ENCODE measurements at places on chromosomes 3 and 15.

DNA sequence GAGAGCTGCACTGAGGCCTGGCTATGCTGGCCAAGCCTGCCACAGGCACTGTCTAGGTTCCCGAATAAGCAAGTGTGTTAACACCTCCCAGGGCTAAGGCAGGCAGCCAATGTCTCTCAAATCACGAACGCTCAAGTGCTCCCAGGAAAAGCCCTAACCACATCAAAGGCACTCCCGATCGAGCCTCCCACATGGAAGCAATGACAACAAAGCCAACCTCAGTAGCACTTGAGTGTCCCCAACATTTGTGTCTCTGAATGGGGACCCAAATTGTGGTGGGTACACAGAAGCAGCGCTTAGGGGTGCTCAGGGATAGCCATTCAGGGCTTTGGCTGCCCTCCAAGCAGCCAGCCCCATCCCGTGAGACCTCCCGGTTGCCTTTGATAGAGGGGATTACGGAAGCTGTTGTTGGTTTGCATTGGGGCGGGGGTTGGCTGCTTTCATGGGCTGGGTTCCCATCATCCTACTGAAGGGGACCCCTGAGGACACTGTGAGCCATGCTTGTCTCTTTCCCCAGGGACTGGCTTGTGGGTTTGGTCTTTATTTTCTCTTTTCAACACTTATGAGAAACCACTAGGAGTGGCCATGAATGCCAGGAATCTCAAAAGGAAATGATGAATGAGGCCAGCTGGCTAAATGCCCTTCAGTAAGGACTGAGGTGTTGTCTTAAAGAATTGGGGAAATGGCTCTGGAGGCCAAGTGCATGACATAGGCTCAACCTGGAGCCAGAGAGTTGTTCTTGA lies 234.1 kb upstream of the FEZF2 start:
- DNase-seq, result no peak

- DNase-seq, result no peak
Observed at GRCh38 chr3:176208915-176209314, 988.4 kb downstream of the TBL1XR1 start.

- no peak for DNase-seq
Observed at GRCh38 chr3:58293516-58293915, 12.5 kb upstream of the RPP14 start.

GRCh38 chr3:110327870-110328269 lies 743.7 kb upstream of the NECTIN3 start:
- no peak for DNase-seq

GRCh38 chr3:2141482-2141881 lies 42.8 kb downstream of the CNTN4 start:
- no peak for DNase-seq

GRCh38 chr3:64266065-64266931 lies 41.0 kb upstream of the PRICKLE2 start:
- no peak for DNase-seq

DNA sequence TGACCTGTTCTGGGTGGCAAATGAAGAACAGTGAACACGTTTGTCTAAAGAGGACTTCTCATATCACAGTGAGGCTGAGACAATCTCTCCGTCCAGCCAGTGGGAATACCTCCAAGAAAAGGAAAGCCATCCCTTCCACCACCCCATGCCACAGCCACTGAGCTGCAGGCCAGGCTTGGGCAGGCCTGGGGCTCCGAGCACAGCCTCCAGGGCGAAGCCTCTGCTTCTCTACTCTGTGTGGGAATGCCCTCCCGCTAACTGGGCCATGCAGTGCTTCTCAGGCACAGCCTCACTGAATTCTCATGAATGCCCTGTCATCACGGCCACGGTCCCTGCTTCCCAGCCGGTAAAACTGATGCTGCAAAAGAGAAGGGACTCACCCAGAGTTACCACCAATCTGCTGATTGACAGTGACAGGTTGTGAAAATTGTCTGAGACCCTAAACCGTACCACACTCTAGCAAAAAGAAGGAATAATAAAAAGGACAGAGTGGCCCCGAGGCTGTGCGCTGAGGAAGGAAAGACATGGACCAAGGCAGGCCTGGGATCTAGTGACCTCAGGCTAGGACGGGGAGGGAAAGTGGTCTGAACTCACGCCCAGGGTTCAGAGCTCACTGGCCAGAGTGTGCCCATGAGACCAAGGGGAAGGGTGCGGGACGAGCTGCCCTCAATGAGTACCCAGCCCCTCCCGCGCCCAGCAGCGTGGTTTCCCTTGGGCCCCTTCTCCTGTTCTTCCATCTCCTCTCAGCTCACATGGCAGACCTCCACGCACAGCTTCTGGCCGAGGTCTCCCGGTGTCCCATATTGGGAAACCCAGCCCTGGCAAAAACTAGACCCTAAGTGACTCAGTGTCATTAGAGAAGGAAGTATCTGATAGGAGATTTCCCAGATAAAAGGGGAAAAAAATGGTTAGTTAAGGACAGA lies 52.8 kb downstream of the DHX30 start:
- no peak for DNase-seq

- DNase-seq, result no peak
Observed at GRCh38 chr3:55330756-55331155, 156.3 kb downstream of the WNT5A start.

DNA sequence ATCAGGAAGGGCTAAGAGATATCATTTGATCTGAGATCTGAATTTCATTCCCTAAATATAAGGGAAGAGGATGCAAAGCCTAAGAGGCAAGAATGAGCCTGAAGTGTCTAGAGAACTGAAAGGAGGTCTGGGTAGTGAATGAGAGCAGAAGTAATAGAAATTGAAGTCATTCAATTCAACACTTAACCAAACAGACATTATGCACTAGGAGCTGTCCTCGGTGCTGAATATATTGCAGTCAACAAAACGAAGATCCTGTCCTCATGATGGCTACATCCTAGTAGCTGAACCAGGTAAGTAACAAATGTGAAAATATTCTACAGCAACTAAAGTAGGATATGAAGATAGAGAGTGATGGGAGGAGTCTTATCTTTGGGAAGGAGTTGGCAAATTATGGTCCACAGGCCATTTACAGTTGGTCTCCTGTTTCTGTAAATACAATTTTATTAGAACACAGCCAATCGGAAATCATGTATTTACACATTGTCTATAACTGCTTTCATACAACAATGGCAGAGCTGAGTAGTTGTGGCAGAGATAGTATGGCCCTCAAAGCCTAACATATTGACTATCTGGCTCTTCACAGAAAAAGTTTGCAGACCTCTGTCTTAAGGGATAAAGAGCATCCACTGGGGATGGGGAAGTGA lies 192.9 kb upstream of the CADPS start:
- DNase-seq, result no peak

DNA sequence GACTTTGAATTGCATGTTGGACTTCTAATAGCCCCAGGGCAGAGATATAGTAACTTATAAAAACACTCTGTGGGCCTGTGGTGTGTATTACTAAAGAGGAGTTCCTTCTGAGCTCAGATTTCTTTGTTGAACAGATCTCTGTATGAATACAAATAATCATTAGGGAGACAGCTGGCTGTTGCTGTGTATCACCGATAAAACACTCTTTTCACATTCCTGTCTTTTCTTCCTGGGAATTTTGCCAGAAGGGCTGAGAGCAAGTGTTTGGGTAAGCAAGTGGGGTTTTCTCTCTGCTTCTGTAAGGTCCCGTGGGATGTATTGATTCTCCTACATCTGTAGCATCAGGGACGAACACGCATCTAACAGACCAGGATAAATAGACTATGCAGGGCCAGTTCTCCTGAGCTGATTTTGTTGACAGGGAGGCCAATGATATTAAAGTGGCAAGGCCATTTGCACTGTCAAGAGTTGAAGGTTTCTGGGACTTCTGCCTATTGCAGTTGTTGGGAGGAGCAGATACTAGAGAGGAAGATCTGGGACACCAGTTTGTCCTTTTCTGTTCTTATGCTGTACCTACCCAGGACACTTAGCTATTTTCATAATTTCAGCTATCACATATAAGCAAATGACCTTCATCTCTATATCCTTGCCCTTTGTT lies 225.9 kb upstream of the CD96 start:
- no peak for DNase-seq

GRCh38 chr15:51600114-51600513 lies 22.5 kb downstream of the DMXL2 start:
- no peak for DNase-seq

DNA sequence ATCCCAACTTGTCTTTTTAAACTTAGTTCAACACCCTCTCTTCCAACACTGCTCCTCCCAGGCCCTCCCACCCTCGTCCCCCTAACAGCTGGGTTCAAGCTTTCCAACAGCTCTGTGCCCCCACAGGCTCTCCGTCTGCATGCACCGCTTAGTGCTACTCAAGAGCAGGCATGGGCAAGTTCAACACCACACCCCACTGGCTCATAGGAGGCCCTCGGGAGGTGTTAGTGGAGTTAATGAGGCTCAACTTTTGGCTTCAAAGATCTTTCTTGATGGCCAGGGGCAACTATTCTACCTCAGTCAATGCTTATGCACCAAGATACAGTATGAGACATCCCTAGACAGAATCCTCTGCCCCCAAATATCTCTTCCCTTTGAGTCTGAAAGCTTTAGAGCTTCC lies 114.4 kb downstream of the ANP32A start:
- no peak for DNase-seq

- no peak for DNase-seq
Observed at GRCh38 chr3:175121225-175121624, 262.1 kb downstream of the NAALADL2 start.

DNA sequence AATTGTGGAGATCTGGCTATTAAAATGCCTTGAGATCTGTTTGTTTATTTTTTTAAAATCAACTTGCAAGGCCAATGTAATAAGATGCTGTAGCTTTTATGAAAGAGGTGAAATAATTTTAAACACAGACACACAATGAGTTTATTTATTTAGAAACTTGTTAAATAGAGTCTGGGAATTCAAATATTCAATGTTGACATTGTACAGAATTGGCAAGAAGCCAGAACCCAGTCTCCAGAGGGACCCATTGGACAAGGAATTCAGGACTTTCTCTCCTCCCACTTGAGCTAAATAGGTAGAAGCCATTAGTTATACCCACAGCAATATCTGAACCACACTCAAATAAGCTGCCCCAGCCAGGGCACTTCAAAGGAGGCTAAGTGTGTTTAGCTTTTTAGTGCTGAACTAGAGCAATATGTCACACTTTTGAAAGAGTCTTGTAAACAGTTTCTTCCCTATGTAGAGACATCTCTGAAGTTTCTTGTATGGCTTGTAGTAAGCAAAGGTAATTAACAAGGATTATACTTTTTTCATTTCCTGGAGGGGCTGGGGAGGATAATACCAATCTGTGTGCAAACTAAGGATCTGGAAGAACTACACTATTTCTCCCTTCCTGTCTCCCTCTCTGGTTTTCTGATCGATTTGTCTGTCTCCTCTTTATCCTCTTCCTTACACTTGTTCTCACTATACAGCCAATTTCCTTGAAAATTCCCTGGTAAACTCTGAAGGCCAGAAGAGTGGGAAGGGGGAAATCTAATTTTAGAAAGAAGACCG lies 6.0 kb downstream of the MECOM start:
- DNase-seq, result no peak

GRCh38 chr15:51856714-51857380 lies 27.4 kb downstream of the TMOD3 start:
- no peak for DNase-seq

GRCh38 chr3:150242220-150242936 lies 165.7 kb upstream of the TSC22D2 start:
- DNase-seq, result no peak

GRCh38 chr3:37670961-37671483 lies 190.7 kb upstream of the CTDSPL start:
- DNase-seq, result no peak

- no peak for DNase-seq
Observed at GRCh38 chr3:99084826-99085225, 183.3 kb upstream of the DCBLD2 start.

- no peak for DNase-seq
Observed at GRCh38 chr15:58839485-58839884, 68.4 kb downstream of the MINDY2 start.

GRCh38 chr3:14147066-14147435 lies 22.2 kb downstream of the TMEM43 start:
- no peak for DNase-seq

GRCh38 chr3:122146466-122146865 lies 37.0 kb upstream of the CASR start:
- peak; percentile 11 for DNase-seq

DNA sequence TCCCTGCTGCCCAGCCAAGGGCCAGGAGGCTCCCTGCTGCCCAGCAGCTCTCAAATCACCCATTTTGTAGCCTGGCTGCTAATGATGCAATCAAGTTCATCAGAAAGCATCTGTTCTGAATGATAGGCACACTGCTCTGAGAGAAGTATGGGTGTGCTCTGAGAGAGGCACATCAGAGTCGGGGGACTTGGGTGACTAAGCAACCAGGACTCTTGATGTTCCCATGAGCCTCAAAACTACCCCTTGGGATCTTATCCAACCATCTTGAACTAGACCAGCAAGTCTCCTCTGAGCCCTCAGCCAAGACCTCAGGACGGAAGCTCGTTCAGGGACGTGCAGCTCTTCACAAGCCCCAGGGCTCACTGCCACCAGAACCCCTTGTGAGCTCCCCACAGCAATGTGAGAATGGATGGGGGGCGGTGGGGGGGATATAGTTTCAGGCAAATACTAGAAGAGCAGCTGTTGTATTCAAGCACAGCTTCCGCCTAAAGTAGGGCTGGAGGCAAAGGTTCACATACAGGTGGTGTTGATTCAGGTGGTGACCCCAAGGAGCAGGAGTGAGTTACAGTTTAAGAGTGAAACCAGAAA lies 52.2 kb upstream of the HES1 start:
- DNase-seq, result no peak

GRCh38 chr3:43254125-43254524 lies 32.2 kb upstream of the SNRK start:
- no peak for DNase-seq

- no peak for DNase-seq
Observed at GRCh38 chr3:33187368-33187634, 31.3 kb downstream of the SUSD5 start.

DNA sequence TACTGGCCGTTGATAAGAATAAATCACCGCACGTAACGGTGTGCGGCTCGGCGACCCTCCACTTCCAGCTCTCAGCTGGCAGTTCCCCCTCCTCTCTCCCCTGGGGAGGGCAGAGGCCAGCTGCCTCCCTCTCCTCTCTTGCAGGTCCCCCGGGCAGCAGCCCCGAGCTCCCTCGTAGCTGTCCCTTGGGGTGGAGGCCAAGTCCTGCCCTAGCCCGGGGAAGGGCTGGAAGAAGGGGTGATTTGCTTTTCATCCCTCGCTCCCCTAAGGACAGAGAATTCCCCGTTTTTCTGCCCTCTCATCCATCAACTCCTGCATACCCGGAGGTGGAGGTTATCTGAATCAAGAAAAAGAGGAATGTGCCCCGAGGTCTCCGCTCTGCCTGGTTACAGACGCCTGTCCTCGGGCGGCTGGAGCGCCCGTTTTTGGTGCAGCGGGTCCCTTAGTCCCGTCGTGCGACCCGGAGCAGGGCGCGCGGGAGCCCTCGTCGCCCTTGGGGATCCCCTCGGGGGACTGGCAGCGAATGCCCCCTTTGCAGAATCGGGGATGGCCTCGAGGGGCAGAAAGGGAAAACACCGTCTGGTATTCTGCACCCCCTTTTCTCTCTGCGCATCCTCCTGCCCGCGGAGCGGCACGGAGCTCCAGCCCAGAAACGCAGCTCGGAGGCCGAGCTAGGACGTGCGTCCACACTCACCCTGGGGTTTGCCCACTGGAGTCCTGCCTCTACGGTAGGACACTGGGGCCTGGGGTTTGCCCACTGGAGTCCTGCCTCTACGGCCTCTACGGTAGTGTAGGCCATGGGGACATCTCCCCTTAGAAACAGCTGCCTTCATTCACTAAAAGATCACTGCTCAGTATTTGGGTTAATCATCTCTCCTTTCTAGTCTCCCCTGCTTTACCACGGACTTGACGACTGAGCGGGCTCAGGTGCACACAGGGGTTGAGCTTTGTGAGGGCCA lies 2.2 kb downstream of the PTPRG start:
- DNase-seq, result no peak

GRCh38 chr3:8458711-8459110 lies 42.9 kb upstream of the LMCD1 start:
- DNase-seq, result no peak
